ENCODE measurements at places on chromosomes 12 and 14.

DNA sequence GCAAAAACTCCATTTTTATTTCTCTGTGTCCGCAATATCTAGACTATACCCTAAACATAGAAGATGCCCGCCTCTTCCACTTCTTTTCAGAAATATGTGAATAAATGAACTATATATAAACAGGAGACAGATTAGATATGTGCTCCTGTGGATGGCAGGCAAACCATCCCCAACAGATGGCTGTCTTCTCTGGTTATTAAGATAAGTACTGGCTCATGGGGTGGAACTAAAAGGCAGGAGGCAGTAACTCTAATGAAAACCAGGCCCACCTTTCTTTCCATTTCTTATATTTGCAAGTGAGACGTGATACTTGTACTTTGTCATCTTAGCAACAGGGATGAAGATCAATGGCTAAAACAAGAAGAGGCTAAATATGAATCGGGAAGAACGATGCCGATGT is 20.2 kb downstream of the E2F7 start:
- no peak for DNase-seq

DNA sequence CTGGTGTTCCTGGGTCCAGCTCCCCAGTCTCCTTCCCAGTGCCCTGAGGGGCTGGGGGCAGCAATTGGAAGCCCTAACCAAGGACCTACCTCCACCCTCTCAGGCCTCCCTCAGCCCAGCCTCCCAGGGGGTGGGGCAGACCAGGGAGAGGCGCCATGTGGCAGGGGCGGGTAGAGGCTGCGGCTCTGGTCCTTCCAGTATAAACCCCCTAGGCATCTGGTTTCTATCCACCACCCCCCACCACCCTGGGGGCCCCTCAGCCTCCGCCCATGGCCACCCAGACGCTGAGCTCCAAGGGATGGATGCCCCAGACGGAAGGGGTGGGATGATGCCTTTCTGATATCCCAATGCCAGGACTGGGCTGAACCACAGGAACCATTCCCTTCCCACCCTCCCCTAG is 2.8 kb upstream of the SP7 start:
- DNase-seq: no peak

DNA sequence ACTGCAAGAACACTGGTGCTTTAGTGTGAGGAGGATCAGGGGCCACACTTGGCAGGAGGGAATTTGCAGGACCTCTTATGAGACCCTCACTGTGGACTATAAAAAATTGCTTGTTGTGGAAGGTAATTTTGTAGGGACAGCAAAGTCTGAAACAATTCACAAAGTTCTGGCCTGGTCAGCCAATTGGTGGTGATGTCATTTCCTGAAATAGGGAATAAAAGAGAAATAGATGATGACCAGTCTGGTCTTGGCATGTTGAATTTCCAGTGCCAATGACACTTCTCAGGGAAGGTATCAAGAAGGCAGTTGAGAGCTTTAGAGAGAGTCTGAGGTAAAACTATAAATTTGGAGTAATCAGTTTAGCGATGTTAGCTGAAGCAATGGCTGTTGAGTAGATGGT is 129.3 kb upstream of the LMNTD1 start:
- DNase-seq: no peak

- no peak for DNase-seq
Measured at GRCh38 chr14:65439117-65439516, 26.6 kb downstream of the FUT8 start.

GRCh38 chr12:52650520-52651081 is 1.4 kb downstream of the KRT2 start:
- DNase-seq: no peak

DNA sequence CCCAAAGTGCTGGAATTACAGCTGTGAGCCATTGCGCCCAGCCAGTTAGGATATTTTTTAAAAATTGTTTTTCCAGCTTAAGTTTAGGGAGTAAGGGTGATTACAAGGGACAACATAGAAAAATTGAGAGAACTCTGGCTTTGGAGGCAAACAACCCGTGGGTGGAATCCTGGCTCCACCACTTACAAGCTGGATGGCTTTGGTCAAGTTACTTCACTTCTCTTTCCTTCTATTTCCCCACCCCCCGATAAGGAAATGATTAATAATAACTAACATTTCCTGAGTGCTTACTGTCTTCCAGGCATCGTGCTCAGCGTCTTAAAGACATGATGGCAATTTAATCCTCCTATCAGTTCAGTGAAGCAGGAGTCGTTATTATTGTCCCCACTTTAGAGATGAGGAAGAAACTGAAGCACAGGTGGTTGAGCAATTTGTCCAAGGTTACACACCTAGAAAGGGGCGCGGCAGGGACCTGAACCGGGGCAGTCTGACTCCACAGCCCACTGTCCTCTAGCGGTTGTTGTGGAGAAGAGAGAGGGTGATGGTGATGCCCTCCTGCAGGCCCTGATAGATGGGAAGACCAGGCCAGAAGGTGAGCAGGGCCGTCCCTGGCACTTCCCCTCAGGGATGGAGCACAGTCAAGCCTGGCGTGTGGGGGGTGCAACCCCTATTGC is 16.7 kb upstream of the FAIM2 start:
- no peak for DNase-seq

GRCh38 chr14:97266653-97267052 is 469.5 kb downstream of the VRK1 start:
- no peak for DNase-seq

DNA sequence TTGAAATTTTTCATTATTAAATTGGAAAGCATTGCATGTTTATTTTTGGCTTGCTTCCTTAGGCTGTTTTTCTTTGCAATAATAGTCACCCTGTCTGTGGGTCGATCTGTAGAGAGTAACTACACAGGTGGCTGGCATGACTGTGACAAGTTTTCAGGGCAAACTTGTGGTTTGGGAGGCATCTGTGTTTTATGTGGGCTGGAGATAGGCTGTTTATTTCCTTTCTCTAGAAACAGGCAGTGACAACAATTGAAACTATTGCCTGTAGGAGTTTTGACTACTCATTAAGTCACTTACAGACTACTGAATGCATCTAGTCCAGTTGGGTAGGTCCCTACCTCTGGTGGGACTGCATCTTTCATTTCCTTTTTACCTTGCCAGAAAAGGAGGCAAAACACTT is 155.6 kb downstream of the DYRK2 start:
- no peak for DNase-seq

All from HTR-8/SVneo (cell line).